Thymus (tissue), 14 donors: ENCODE measurements at places on chromosomes 2 and 18.

- H3K4me1 ChIP-seq = no peaks in the 10 kb centered on the region
- DNase-seq = no peak
- no peaks in the 10 kb centered on the region for H3K27me3 ChIP-seq
- no peaks in the 10 kb centered on the region for H3K36me3 ChIP-seq
- H3K27ac ChIP-seq = no peak overlapping the region
Measured at GRCh38 chr2:50026236-50026635, 871.9 kb upstream of the FSHR start.

- no peak overlapping the region for H3K4me3 ChIP-seq
- H3K27ac ChIP-seq = no peak overlapping the region
- no peaks in the 10 kb centered on the region for H3K27me3 ChIP-seq
- H3K4me1 ChIP-seq = no peaks in the 10 kb centered on the region
Measured at GRCh38 chr2:188527141-188527540, 235.5 kb downstream of the GULP1 start.

- no peak for DNase-seq
- H3K36me3 ChIP-seq = no peaks in the 10 kb centered on the region
- H3K27ac ChIP-seq = no peak overlapping the region
Measured at GRCh38 chr2:30356776-30357175, 90.3 kb upstream of the LCLAT1 start.

GRCh38 chr2:38907242-38907641 is 17.6 kb downstream of the ARHGEF33 start:
- H3K4me1 ChIP-seq = no peaks in the 10 kb centered on the region
- no peak overlapping the region for H3K4me3 ChIP-seq

DNA sequence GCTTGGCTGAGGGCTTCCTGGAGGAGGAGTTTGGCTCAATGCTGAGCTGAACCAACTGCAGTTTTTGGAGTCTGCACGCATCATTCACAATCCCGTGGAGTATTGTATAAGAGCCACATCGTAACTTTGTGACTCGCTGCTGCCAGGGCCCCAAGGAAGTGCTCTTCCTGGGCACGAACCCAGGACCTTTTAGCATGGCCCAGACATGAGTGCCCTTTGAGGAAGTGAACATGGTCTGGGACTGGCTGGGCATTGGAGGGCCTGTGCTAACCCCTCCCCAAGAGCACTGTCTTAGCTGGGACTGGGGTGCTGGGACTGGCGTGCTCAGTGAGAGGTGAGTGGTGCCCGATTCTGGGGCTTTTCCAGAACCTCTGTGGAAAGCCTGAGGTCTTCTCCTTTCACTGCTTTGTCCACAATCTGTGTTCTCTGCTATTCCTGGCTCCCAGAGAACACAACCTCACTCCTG is 88.6 kb downstream of the LIPG start:
- no peak overlapping the region for H3K27ac ChIP-seq
- no peak for DNase-seq
- no peak overlapping the region for H3K4me3 ChIP-seq

GRCh38 chr2:88100489-88100858 is 27.4 kb downstream of the FABP1 start:
- H3K4me3 ChIP-seq = no peak overlapping the region
- no peaks in the 10 kb centered on the region for H3K27me3 ChIP-seq
- DNase-seq = no peak
- H3K36me3 ChIP-seq = no peaks in the 10 kb centered on the region

GRCh38 chr18:45771587-45772480 is 47.9 kb downstream of the SLC14A1 start:
- H3K36me3 ChIP-seq = no peaks in the 10 kb centered on the region
- no peak overlapping the region for H3K4me3 ChIP-seq
- no peak for DNase-seq
- H3K4me1 ChIP-seq = peaks cover 6% of the 10 kb centered on the region
- no peaks in the 10 kb centered on the region for H3K27me3 ChIP-seq

GRCh38 chr2:225337183-225337582 is 62.3 kb upstream of the NYAP2 start:
- H3K27me3 ChIP-seq = no peaks in the 10 kb centered on the region
- no peak overlapping the region for H3K4me3 ChIP-seq
- DNase-seq = no peak
- H3K4me1 ChIP-seq = no peaks in the 10 kb centered on the region
- no peaks in the 10 kb centered on the region for H3K36me3 ChIP-seq
- no peak overlapping the region for H3K27ac ChIP-seq

DNA sequence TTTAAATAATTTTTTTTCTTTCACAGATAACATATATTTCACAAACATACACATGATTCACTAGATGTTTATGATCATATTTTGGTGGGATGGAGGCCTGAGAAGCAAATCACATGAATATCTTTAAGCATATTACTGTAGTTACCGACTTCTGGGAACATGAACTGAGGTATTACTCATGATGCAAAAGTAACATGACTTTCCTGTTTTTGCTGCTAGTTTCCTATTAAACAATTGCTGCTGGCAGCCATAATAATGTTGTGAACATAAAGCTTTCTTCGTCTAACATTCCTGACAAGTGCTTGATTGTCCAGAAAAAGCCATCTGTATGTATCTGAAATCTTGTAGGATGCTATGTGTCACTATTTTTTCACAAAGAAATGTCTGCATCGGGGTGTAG is 145.4 kb downstream of the MTX2 start:
- no peaks in the 10 kb centered on the region for H3K27me3 ChIP-seq
- H3K36me3 ChIP-seq = no peaks in the 10 kb centered on the region
- no peak overlapping the region for H3K27ac ChIP-seq
- no peak overlapping the region for H3K4me3 ChIP-seq
- no peak for DNase-seq

GRCh38 chr18:78768221-78768620 is 211.4 kb upstream of the SALL3 start:
- H3K36me3 ChIP-seq = no peaks in the 10 kb centered on the region
- no peaks in the 10 kb centered on the region for H3K4me1 ChIP-seq
- no peaks in the 10 kb centered on the region for H3K27me3 ChIP-seq

DNA sequence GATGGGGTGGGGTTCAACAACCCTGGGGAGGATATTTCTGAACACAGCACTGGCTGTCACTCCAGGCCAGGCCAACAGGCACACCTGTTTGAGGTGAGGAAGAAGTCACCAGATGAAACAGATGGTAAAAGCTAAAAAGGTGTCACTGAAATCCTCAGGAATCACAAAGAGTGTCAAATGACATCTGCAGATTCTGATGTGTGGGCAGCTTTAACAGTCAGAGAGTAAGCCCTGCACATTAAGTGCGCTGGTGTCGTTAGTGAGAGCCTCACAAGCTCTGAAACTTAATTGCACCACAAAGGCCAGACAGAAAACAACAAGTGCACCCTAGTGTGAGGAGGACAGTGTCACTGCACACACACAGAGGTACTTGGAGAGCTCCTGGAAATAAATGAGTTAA is 13.6 kb downstream of the FLACC1 start:
- no peak overlapping the region for H3K4me3 ChIP-seq
- peak; percentile 34 for DNase-seq
- H3K36me3 ChIP-seq = peaks cover 2% of the 10 kb centered on the region

DNA sequence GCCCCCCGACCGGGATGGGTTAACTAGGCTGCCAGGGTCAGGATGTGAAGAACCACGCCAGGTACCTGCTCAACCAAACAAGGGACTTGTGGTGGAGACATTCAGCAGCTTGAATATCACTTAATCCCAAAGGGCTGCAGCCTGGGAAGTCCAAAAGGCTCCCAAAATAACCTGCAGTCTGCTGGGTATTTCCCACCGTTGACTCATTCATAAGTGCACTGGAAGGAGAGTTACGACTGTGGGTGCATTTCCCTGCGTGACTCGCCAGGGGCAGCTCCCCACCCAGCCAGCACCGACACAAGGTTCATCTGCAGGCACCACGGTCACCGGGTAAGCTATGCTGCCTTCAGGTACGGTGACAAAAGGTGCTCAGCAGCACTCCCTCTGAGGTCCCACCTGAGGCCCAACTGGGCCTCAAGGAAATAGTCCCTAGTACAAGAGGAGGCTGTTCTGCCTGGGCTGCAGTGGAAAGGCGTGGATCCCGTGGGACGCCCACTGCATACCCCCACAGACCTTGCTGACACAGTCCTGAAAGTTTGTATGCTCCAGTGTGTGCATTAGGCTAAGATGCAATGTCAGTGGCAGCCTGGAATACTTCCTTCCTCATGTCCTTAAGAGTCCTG is 86.5 kb downstream of the UXS1 start:
- peak overlapping the region; percentile 76 for H3K27ac ChIP-seq
- no peaks in the 10 kb centered on the region for H3K4me1 ChIP-seq
- H3K4me3 ChIP-seq = no peak overlapping the region

DNA sequence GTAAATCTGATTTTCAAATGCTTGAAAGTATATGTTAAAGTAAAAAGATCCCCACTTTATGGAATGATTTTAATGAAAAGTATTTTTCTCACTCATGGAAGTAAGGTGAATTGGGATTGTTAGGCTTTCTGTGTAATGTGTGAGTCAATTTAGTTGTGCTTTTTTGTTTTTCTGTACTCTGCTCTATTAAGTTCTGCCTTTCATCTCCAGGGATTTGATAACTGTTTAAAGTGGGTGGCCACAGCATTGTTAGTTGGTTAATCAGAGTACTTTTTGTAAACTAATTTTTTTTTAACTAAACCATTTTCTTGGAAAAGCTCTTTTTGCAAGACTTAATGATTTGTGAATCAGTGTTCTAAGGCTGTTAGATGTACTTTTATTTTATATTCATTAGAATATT is 76.8 kb downstream of the ABI2 start:
- H3K27me3 ChIP-seq = no peaks in the 10 kb centered on the region
- peaks cover 34% of the 10 kb centered on the region for H3K36me3 ChIP-seq
- DNase-seq = no peak
- H3K4me3 ChIP-seq = no peak overlapping the region
- H3K27ac ChIP-seq = no peak overlapping the region
- no peaks in the 10 kb centered on the region for H3K4me1 ChIP-seq

- no peak overlapping the region for H3K27ac ChIP-seq
- no peak overlapping the region for H3K4me3 ChIP-seq
- no peaks in the 10 kb centered on the region for H3K4me1 ChIP-seq
- no peaks in the 10 kb centered on the region for H3K36me3 ChIP-seq
- no peak for DNase-seq
Measured at GRCh38 chr2:236036045-236036444, 132.1 kb downstream of the GBX2 start.

GRCh38 chr2:12700989-12701388 is 15.7 kb upstream of the TRIB2 start:
- no peaks in the 10 kb centered on the region for H3K4me1 ChIP-seq
- no peak overlapping the region for H3K27ac ChIP-seq
- no peaks in the 10 kb centered on the region for H3K36me3 ChIP-seq
- no peak for DNase-seq
- H3K27me3 ChIP-seq = no peaks in the 10 kb centered on the region

- DNase-seq = no peak
- no peaks in the 10 kb centered on the region for H3K27me3 ChIP-seq
- no peak overlapping the region for H3K4me3 ChIP-seq
- H3K4me1 ChIP-seq = peaks cover 6% of the 10 kb centered on the region
Measured at GRCh38 chr2:108640731-108641130, 78.6 kb upstream of the RANBP2 start.

DNA sequence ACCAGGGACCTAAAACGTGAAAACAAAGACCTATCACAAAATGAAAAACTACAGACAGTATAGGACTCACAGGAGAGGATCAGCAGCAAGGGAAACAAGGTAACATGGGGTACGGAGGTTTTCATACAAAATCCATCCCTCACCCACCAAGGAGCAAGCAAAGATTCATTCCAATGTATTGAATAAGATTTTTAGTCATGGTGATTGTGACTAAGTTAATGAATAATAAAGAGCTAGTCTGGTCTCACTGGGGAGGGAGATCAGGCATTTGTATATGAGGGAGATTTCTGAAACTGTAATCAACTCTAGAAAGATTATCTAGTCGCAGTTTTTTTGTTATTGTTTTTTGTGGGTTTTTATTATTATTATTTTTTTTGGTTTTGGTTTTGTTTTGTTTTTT is 336.5 kb upstream of the MMADHC start:
- H3K4me1 ChIP-seq = no peaks in the 10 kb centered on the region
- no peak overlapping the region for H3K27ac ChIP-seq
- DNase-seq = no peak

DNA sequence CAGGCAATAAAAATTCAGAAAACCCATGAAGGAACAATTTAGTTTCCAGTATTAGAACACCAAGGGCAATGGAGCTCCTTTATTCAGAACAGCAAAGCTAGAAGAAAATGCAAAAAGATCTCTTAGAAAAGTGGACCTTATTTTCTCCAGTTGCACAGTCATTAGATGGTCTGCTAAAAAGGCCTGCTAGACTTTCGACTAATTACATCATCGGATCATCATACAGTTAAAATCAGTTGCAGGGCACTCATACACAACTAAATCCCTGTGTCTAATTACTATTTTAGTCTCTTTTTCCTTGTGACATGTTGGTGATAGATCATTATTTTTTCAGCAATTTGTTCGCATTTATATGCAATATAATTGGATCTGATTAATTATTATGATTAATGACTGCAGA is 425.3 kb downstream of the NR4A2 start:
- no peaks in the 10 kb centered on the region for H3K4me1 ChIP-seq
- H3K36me3 ChIP-seq = no peaks in the 10 kb centered on the region
- DNase-seq = no peak

GRCh38 chr2:127906206-127906926 is 20.6 kb upstream of the AMMECR1L start:
- H3K27me3 ChIP-seq = no peaks in the 10 kb centered on the region
- DNase-seq = no peak
- H3K4me3 ChIP-seq = no peak overlapping the region
- H3K27ac ChIP-seq = no peak overlapping the region
- H3K36me3 ChIP-seq = no peaks in the 10 kb centered on the region

DNA sequence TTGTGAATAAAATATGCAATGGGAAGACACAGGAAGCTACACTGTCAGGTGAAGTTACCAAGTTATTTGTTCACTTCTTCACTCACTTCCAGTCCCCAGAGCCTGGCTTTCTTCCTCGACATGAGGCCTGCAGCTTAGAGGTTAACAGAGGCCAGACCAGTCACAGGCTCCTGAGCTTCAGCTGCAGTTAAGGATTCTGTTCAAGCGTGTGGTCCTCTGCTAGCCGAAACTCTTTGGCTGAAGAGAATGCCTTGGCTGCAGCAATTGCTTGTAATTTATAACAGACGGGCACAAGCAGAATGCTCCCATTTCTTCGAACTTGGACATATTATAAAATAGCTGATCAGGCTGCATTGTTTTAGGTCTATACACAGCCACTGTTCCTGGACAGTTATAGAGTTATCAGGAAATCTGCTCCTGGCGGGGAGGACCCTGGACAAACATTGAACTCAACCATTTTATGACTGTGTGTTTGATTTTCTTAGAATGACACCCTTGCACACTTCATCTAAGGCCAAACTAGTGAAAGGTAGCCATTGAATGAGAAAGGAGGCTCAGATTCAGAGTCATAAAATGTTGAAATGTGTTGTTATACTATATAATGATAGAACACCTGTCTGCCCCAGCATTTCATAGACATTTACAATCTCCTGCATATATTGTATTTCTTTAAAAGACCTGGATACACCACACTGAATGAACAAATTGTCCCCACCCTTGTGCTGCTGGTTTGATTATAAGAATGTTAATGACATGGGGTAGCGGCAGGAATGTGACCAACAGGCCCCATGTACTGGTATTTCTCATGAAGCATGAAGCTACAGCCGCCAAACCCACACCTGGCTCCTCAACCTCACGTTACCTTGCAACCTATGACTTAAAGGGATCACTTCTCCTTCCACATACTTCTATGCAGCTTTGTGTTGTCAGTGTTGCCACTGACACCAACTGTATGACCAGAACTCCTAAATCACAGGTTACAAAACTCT is 153.6 kb downstream of the TDRD15 start:
- DNase-seq = no peak
- no peak overlapping the region for H3K4me3 ChIP-seq
- H3K27me3 ChIP-seq = no peaks in the 10 kb centered on the region
- no peaks in the 10 kb centered on the region for H3K36me3 ChIP-seq
- no peaks in the 10 kb centered on the region for H3K4me1 ChIP-seq
